ENCODE measurements at places on chromosomes 1 and 21.

GRCh38 chr1:101026430-101026788, 825 bp upstream of the DPH5 start:
- no peak for DNase-seq

GRCh38 chr1:41021526-41022308, at the start of gene SLFNL1:
Gene SLFNL1 (minus strand): TSS chr1:41021725. CDS start chr1:41020660, 1,065 bp downstream.
- DNase-seq = no peak

DNA sequence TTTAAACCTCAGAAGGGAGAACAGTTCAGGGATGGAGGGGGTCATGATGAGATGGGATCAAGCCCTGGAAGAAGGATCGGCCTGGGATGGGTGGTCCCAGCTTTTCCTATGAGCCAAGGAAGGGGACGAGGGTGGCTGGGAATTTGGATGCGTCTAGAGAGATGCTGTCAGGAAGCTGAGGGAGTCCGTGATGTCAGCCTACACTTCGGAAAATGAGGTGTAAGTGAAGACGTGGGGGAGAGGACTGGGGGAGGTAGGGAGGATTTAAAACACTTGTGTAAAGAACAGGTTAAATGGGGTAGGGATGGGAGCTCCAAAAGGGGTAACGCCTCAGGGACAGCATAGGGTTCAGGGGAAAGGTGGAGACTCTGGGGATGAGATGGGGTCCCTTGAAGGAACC, 27.5 kb downstream of the DLGAP3 start:
- no peak for DNase-seq

DNA sequence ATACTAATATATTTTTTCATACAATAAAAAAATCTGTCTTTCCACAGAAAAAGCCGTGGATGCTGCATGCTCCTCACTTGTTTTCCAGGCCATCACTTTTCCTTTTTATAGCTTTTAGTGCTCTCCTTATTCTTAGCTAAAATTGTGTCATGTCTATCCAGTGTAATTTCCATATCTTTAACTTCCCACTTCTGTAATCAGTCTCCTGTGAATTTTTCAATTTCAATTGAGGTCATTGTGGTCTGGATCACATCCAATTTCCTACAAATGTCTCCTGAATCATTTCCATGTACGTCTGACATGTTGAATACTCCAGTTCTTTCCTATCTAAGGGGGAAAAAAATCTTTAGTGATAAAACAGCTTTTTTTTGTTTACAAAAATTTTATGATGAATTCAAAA, 838.2 kb upstream of the B3GALT2 start:
- DNase-seq = peak; percentile 37

GRCh38 chr21:31558189-31558961, 101.1 kb upstream of the SOD1 start:
- no peak for DNase-seq

- no peak for DNase-seq
Observed at GRCh38 chr1:47724432-47724999, 272.7 kb downstream of the TRABD2B start.

DNA sequence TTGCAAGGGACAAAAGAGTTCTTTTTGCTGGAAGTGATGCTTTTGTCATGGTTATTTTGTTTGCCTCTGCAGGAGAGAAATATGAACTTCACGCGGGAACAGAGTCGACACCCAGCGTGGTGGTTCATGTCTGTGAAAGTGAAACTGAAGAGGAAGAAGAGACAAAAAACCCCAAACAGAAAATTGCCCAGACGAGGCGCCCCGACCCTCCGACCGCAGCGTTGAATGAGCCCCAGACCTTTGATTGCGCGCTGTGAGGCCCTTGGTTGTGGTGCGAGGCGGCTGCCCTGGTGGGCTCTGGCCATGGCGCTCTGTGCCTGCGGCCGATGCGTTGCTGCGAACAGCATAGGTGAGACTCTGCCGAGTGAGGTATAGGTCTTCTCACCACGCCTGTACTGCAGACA, 20.9 kb upstream of the NCMAP start:
- DNase-seq = no peak

DNA sequence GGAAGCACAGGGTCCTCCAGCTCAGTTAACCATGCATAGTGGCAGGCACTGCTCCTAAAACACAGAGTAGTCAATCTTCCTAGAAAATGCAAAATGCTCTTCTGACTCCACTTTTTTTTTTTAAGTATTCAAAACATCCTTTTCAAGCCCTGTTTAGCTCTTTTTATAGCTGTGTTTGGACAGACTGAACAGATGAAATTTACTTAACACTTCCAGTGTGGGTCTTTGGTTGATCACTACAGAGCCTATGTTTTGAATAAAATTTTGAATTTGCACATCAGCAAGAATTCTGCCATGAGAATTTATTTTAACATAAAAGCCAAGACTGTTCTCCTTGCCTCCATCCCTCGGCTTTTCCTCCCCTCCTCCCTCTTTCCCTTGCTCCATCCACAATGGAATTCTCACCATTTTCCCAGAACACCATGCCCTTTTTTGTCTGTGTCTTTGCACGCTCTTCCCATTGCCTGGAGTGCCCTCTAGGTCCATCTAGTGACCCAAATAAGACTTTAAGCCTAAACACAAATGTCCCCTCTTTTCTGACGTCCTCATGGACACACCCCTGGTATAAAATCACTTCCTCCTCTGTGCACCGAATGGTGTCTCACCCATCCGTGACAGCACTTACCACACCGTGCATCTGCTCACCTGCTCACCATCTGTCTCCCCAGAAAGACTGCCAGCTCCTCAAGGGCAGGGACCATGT, 24.0 kb upstream of the CPT2 start:
- DNase-seq = no peak

- DNase-seq = no peak
Observed at GRCh38 chr21:37460196-37460595, 93.6 kb downstream of the DYRK1A start.

DNA sequence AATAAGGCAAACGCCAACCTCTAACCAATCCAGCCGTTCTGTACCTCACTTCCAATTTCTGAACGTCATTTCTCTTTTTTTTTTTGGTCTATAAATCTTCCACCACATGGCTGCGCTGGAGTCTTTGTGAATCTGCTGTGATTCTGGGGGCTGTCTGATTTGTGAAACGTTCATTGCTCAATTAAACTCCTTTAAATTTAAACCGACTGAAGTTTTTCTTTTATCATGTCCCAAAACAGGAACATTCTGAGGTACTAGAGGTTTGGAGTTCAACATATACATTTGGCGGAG, 65.5 kb upstream of the BACH1 start:
- DNase-seq = no peak

Measured in epithelial cell of proximal tubule (primary cell).